Stimulated activated CD4-positive, alpha-beta T cell treated with anti-CD3 and anti-CD28 coated beads, Interleukin-15, amount 100 ng/mL, for 24 hours (primary cell): ENCODE measurements at places on chromosomes 5 and 9.

DNA sequence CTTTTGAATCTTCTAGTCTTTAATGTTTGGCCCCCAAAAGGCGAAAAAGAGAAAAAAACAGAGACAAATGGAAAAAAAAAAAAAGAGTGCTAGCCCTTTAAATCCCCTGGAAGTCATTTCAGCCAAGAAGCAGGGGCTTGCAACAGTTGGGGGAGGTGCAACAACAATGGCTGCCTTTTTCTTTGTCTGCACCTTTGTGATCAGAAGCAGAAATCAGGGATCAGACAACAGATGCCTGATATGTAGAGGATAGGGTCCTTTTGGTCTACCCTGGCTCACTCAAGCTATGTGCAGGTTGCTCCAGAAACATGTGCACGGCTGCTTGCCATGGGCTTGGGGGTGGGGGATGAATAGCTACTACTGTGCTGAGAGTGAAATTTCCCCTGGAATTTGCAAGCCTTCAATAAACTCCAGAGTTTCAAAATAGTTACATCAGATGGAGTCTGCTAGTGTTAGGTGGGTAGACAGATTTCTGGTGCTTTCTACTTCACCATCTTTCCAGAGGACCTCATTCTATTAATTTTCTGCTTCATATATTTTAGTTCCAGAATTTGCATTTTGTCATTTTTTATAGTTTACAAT lies 150.9 kb downstream of the FGF18 start:
- no peak for DNase-seq

- DNase-seq, result no peak
These were observed 140.8 kb downstream of the BNC2 start for GRCh38 chr9:16729651-16730050.

DNA sequence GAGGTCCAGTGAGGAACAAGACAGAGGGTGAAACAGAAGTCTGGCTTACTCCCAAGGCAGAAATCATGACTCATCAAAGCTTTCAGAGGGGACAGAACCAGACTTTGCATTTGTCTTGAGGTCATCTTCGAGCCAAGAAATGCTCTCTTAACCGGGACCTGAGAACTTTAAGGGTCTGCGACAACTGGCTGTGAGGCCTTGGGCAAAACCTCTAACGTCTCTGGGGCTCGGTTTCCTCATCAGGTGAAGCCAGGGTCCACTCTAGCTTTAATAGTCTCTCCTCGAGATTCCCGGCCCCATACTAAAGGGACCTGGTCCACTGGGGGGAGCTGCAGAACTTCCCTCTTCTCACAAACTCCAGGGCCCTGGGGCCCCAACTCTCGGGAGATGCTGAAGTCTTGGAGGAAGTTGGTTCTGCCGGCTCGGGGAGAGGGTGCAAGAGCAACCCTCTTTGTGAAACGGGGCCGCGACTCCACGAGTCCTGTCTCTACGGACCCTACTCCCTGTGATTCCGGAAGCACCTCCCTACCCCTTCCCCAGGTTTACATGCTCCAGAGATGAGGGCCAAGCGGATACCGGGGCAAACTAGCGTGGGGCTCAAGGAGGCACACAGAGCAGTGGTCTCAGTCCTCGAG lies 2.6 kb downstream of the GLIS3 start:
- DNase-seq, result peak; percentile 58

DNA sequence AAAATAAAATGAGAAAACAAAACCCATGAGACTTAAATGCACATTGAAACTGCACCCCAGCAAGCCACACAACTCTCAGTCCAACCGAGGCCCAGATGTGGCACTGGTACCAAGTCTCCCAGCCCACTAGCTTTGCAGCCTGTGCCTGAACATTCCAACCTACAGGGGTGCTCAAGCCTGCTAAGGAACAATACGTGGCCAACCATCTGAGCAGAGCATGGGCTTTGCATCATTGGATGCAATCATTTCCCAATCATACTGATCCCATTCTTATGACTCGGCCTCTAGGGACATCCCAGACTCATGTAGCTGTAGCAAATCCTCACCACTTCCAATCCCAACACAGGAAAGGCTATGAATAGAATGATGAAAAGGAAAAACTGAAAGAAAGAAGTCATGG lies 297.2 kb downstream of the SPOCK1 start:
- no peak for DNase-seq

DNA sequence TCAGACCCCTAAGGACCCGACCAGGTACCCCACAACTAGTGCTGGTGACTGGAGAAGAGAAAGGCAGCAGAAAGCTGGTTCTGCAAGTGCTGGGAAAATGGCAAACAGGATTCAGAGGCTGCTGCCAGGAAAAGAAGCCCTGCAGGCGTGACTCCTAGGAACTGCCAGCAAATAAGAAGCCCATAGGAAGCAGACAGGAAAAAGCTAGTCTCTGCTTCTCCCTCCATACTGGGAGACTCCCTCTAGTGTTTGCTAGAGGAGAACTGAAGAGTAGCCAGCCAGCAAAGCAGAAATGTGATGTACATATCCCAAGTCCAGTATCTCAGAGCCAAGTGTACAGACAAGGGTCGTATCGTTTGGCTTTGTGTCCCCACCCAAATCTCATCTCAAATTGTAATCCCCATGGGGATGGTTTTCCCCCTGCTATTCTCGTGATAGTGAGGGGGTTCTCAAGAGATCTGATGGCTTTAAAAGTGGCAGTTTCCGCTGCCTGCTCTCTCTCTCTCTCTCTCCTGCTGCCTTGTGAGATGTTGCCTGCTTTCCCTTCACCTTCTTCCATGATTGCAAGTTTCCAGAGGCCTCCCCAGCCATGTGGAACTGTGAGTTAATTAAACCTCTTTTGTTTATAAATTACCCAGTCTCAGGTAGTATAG lies 38.1 kb upstream of the TUSC1 start:
- DNase-seq, result no peak
